Activated T-cell treated with anti-CD3 and anti-CD28 coated beads for 1 hour (primary cell): ENCODE measurements at places on chromosomes 1 and 21.

DNA sequence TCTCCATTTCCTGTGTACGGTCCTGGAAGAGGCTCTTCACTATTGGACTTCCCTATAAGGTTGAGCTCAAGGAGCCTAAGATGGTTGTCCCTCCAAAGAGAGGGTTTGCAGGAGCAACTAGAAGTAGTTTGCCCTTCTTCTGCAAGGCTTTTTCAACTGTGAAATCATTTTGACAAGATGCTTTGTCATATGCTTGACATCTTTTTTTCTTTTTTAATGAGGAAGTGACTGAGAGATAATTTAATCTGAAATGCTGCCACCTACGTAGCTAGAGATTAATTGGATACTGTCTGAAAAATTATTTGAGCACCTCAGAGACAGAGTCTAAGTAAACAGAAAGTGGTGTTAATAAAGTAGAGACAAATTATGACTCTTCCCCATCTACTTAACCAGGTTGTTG is 97.0 kb downstream of the CHRM3 start:
- DNase-seq = no peak

DNA sequence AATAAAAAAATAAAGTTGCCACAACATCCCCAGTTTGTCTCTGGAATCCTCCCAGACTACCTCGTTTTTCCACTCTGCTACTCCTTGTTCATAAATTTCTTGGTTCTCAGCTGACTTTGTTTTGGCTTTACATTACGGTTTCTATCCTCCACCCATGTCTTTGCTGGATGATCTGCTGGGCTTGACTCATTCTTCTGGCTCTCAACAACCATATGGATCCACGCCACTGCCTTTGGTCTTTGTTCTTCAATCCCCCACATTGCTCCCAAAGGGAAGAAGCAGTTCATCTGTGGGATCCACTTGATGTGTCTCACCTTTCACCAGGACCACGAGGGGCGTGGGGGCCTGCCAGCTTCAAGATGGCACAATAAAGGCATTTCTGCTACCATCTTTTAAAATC is 67.1 kb upstream of the NBL1 start:
- no peak for DNase-seq

DNA sequence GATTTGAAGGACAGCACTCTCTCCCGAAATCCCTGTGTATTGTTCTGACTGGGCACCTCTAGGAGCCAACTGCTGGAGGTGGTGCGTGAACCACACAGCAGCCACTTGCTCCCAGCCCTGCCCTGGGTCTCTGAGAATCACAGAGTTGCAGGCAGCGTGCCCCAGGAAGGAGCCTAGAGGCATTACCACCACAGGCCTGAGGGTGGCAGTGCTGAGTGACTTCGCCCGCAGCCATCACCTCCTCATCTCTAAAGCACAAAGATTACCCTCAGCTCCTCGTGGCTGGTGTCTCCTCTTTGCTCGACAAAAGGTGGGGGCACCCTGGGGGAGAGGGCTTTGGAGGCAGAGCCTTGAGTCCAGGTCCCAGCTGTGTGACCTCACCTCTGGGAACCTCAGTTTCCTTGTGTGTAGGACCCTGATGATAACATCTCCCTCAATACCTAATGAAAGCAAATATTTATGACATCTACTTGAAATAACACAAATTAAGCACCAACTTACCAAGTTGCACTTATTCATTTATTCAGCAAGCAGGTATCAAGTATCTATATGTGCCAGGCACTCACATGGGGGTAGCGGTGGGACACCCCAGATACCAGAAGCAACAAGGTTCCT is 86.3 kb downstream of the VWA5B1 start:
- DNase-seq = peak; percentile 42

DNA sequence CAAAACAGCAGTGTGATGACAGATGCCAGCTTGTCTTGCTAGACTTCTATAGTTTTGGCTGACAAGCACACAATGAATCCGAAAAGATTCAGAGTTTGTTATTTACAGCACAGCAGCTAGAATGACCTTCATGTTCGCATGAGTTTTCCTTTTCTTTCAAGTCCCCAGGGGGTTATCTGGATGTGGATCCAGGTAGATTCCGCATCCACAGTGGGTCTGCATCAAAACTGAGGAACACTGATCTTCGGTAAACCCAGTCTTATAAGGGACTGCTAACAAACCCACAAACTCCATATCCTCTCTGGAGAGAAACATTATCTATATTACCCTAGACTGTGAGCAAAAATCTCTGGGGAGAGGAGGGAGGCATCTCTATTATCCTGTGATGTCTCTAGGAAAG is 69.0 kb upstream of the DEPDC1 start:
- DNase-seq = no peak

- no peak for DNase-seq
Measured at GRCh38 chr1:18632783-18633421, 2.3 kb downstream of the PAX7 start.

- no peak for DNase-seq
Measured at GRCh38 chr21:34583926-34584563, 30.9 kb downstream of the RCAN1 start.

DNA sequence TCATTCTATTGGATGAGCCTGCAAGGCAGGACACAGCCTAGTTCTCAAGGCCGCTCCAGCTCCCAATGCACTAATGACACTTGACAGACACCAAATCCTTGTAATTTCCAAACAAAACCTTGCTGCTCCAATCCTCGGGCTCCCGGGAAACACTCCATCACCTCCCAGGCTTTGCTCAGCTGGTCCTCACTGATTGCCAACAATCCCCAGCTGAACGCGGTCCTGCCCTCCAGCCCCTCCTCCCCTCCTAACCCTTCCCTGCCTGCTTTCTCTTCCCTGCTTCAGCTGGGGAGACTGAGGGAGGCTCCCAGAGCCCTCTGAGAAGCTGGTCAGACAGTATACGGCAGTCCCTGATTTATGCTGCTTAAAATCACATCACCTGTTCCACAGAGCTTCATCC is 114.4 kb upstream of the TNR start:
- no peak for DNase-seq

DNA sequence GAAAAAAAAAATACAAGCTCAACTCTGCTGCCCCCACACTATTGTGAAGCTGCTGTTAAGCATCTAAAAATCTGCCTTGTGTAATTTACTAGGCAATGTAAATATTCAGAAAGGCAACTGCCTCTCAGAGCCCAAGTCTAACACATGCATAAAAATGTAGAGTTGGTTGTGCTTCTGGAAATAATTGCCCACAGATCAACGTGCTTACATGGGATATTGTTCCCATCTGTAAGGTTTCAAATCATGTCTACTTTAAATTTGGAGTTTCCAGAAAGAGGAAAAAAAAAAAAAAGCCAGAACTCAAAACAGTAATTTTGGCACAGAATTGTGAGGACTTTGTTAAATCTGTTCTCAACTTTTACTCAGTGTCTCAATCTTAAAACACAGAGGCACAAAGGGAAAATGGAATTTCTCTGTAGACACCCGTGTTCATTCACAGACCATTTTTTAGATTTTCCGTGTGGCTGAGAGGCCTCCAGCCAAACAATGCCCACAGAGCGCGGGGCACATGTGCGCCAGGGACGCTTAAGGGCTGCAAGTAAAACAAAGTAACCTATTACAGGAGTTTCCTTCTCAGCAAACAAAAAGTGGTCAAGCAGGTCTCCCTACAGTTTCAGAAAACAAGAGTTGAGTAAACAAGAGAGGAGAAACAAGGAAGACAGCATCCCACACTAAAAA is 115.5 kb downstream of the RERE start:
- no peak for DNase-seq

- DNase-seq = no peak
Measured at GRCh38 chr1:98940069-98940721, 64.5 kb downstream of the PLPPR5 start.
